Activated naive CD4-positive, alpha-beta T cell (primary cell): ENCODE measurements at places on chromosomes 6 and 20.

DNA sequence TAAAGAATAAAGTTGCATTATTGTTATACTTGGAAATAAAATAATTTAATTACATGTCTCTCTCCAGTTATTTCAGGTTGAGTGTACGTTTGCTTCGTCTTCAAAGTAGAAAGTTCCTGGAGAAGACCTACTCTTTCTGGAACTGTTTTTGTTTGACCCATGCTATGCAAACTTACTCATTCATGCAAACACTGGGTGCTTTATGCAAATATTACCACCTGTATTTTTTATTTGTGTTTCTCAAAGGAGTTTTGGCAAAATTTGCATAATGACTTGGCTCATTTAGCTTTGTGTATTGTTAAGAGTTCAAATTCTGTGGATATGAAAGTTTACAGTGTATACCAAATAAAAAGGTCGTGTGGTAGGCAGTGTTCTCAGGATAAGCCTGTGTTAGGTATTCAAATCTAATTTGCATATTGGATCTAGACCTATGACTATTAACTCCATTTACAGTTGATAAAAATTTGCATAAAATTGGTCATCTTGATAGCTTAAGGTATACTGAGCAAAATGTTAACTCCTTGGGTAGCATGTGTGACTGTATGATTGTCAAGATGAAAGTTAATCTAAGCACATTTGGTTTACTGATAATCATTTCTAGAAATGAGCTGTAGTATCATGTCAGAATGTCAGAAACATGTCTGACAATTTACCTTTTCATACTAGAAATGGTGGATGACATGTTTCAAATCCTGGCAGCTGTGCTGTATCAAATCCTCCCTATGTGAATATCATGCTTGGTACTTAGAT lies 65.2 kb downstream of the CDKAL1 start:
- DNase-seq: no peak

DNA sequence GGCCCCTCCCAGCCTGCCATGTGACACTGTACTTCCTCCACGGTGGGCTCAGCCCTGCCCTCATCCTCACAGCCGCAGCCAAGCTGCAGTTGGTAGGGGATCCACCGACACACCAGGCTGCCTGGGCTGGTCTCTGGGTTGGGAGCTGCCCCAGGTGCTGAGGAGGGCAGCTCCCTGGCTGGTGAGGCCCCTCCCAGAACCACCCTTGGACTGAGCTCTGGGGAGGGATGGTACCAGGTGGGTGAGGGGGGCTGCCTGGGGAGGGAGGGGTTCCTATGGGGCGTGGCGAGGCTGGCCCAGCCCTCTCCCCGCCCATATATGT lies 185 bp upstream of the TNFRSF6B start:
- DNase-seq: no peak

DNA sequence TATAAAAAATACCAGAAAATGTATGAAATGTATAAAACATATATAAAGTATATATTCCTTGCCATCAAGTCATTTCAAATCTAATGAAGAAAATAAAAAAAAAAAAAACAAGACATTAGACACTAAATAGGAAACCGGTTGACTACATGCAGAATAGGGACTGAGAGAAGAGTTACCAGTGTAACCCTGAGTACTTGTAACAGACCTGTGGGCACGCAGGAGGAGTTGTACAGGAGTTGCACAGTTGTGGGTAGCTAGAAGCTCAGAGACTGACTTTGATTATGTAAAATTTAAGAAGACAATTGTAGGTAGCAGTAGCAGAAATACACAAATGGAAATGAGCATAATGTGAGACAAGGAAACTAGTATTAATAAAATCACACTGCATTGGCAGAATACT lies 112.4 kb upstream of the DST start:
- DNase-seq: no peak

- no peak for DNase-seq
Measured at GRCh38 chr6:148463671-148464070, 121.0 kb downstream of the SASH1 start.

GRCh38 chr6:130843575-130844320 lies 16.5 kb downstream of the SMLR1 start:
- no peak for DNase-seq

- DNase-seq: no peak
Measured at GRCh38 chr6:67102743-67103142, 1395.7 kb upstream of the EYS start.

DNA sequence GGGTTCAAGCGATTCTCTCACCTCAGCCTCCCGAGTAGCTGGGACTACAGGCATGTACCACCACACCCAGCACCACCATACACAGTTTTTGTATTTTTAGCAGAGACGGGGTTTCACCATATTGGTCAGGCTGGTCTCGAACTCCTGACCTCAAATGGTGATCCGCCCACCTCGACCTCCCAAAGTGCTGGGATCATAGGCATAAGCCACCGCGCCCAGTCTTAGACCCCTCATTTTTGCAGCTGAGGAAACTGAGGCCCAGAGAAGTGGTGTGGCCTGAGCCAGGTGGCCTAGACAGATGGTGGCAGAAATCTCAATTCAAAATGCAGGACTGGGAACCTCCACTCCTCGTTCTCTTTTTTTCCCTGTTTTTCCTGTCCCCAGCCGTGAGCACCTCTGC lies 12.6 kb upstream of the FAM209A start:
- DNase-seq: no peak

DNA sequence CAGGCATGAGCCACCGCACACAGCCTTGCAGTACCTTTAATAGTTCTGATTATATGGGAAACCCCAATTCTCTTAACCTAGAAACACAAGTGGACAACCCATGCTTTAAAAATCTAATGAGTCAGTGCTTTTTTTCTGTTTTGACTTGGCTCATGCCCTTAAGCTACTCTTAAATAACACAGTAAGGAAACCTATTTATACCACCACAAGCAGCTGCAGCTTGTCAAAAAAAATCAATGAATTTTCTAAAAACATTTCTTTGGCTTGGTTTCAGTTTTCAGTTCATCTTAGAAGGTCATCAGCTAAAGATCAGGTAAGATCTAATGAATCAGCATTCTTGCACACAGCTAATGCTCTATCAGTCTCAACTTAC lies 124.1 kb upstream of the DST start:
- DNase-seq: no peak

GRCh38 chr6:129818251-129818650 lies 42.9 kb downstream of the TMEM244 start:
- DNase-seq: no peak

GRCh38 chr6:139751179-139751578 lies 376.7 kb upstream of the CITED2 start:
- DNase-seq: no peak

- DNase-seq: no peak
Measured at GRCh38 chr20:2349801-2350200, 30.9 kb upstream of the TGM6 start.

- DNase-seq: no peak
Measured at GRCh38 chr20:35587436-35587835, 28.2 kb upstream of the SPAG4 start.

- DNase-seq: no peak
Measured at GRCh38 chr6:84432619-84433018, 205.2 kb upstream of the CEP162 start.

GRCh38 chr6:52330470-52330869 lies 31.5 kb upstream of the PAQR8 start:
- no peak for DNase-seq

GRCh38 chr6:70790483-70791224 lies 123.0 kb downstream of the SMAP1 start:
- DNase-seq: no peak

GRCh38 chr20:50788045-50788991 lies 6.5 kb upstream of the BCAS4 start:
- DNase-seq: no peak

DNA sequence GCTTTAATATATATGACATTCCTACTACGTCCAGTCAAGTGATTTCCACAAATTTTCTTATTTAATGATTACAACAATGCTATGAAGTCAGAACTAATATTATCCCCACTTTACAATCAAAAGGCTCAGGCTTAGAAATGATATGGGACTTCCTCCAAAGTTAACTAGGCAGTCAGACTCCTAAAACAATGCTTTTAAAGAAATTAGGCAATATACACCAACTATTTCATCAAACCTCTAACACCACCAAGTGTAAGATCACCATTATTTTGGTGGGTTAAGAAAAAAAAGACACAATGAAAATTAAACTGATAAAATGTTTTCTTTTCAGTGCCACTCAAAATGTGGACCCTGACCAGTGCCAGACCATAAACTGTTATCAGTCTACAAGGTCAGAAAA lies 256.1 kb upstream of the RUNX2 start:
- no peak for DNase-seq

- no peak for DNase-seq
Measured at GRCh38 chr6:123323452-123324329, 313.1 kb downstream of the TRDN start.

GRCh38 chr6:43261198-43261597 lies 17.9 kb downstream of the TTBK1 start:
- no peak for DNase-seq

- no peak for DNase-seq
Measured at GRCh38 chr6:170023620-170024521, 267.0 kb downstream of the DLL1 start.

GRCh38 chr6:169839029-169839481 lies 87.6 kb downstream of the ERMARD start:
- no peak for DNase-seq

DNA sequence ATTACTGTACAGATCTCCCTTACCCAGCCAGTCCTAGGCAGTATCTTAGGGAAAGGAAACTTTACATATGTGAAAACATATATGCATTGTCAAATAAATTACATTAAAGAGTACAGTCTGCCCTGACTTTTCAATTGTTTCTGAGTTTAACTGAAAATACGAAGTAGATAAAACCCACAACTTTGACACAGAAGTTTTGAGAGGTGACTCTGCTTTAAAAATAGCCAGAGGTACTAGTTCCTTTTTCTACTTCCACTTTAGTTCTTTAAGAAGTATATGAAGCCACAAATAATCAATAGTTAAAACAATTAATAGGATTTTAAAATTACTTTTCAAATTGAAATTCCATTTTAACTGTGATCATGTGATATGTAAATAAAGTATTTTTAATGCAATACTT lies 62.9 kb downstream of the BMP5 start:
- DNase-seq: no peak

DNA sequence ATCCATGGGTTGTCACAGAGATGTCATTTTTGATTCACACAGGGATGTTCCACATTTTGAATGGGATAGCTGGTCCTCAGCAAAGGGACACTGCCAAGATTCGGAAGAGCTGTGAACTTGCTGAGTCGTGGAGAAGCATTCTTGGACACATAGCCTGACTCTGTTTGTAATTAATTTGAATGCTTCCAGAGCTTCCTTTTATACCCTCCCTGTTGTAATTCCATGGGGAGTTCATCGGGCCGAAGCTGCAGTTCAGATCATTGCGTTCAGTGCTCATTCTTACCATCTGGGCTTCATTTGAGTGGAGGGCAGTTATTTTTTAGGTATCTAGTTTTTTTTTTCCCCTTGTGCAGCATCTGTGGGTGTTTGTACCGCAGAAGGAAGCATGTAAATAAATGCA lies 126.5 kb downstream of the SLC24A3 start:
- DNase-seq: no peak

DNA sequence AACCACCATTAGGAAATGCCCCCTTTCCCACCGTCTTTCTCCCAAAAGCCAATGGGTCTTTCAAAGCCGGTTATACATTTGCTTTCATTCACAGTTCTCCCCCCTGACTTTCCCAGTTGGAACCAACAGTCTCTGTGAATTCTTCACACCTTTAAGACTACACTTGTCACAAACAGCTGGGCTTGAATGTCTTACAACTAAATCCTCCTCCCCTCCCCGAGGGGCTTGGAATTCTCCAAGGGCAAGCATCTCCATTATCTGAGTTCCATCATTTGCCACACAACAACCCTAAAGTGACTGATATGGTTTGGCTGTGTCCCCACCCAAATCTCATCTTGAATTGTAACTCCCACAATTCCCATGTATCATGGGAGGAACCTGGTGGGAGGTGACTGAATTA lies 12.9 kb downstream of the ZFP64 start:
- no peak for DNase-seq

- DNase-seq: no peak
Measured at GRCh38 chr6:119323478-119323877, 26.1 kb downstream of the MAN1A1 start.

DNA sequence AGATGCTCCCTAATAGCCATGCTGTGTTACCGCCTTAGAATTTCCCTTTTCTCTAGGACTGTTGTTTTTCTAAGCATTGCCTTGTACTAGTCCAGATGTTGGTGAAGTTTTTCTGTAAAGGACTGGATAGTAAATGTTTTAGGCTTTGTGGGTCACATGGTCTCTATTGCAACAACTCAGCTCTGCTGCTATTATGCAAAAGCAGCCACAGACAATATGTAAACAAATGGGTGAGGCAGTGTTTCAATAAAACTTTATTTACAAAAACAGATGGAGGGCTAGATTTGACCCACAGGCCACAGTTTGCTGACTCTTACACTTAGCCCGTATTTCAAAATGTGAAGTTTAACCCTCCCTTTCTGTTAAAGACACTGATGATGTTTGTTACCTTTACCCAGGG lies 207.6 kb upstream of the MYLIP start:
- DNase-seq: no peak

DNA sequence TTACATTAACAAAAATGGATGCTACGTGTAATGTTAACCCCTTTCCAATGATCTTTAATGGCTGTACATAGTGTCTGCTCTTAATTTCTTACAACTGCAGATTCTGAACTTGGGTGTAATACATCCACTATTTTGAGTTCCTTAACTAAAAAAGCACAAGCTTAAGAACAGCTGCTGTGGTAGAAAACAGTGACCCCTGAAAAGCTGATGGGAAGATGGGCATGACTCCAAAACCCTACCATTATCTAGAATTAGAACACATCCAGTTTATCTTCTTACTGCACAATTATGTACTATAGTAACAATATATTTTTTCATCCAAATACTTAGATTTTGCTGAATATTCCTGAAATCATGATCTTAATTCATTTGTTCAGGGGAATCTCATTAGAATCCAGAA lies 49.3 kb downstream of the LYRM4 start:
- no peak for DNase-seq

DNA sequence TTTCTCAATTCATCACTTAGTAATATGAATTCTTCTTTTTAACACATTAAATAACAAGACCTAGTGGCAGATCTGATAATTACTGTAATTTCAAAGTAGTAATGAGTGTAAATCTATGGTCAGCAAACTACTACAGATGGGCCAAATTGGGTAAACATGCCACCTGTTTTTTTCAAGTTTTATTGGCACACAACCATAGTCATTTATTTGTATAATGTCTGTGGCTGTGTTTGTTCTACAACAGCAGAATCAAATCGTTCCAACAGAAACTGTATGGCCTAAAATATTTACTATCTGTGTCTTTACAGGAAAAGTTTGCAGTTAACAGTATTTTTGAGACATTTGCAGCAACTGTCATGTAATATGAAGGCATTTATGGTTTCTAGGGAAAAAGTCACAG lies 86.1 kb upstream of the EYA2 start:
- no peak for DNase-seq

DNA sequence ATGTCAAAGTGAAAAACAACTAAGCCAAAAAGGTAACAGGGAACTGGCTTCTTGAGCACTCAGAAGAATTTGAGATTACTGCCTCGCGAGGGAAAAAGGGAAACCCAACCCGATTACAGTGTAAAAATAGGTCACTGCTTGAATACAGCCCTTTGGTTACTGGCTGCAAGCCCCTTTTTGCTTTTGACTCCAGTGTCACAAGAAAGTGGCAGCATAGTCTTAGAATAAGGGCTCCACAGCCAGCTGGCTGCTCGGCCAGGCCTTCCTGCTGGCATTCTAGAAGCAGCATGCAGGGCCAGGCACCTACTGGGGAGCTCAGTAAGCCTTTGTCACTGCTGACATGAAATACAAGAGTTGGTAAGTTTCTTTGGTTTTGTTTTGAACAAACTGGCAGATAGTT lies 83.0 kb downstream of the ZHX3 start:
- DNase-seq: no peak
